ENCODE measurements at places on chromosomes 5 and 9. TPM values are rescaled to one million over a fixed set of nuclear protein-coding genes. Genes with fewer than 3 reads are reported as not detected.

Gene PCDHB16
- 0.46 TPM for total RNA-seq

Gene SYNPO
- total RNA-seq: 8.4 TPM

DNA sequence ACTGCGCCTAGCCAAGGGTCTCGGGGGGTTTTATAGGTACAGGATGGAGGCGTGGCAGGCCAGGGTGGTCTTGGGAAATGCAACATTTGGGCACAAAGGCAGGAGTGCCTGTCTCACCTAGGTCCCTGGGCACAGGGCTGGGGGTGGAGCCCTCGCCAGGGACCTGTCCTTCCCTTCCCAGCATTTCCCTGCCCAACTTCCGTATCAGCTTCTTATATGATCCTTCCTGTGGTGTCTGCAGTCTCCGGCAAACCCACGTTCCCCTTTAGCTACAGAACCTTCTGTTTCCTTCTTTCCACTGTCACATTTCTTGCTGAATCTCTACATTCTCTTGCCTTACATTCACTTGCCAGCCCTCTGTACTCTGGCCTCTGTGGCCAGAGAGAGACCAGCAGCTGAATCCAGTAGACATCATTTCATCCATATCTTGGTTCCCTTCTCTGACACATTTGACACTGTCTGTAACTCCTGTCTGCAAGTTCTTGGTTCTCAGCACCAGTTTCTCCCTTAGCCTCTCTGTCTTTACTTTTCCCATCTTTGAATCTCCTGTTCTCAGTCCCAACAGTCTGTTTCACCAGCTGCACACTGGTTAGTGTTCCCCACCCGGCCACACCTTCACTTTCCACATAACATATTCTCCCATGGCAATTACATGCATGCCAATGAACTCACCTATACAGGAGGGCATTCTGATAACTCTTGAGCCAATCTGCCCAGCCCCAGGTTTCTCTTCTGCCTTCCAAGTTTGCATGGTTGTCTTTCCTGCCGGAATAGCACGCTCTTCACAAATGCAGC lies 134.7 kb upstream of the ZNF608 start:
- H3K4me3 ChIP-seq: no peak overlapping the region
- H3K4me1 ChIP-seq: no peaks in the 10 kb centered on the region
- no peaks in the 10 kb centered on the region for H3K36me3 ChIP-seq
- H3K27me3 ChIP-seq: no peaks in the 10 kb centered on the region
- no peak for DNase-seq

GRCh38 chr5:67047160-67047559 lies 149.4 kb downstream of the CD180 start:
- H3K4me1 ChIP-seq: peaks cover 6% of the 10 kb centered on the region
- no peak overlapping the region for H3K4me3 ChIP-seq
- no peaks in the 10 kb centered on the region for H3K36me3 ChIP-seq
- no peak for DNase-seq

GRCh38 chr9:89005323-89005722 lies 14.1 kb downstream of the S1PR3 start:
- no peaks in the 10 kb centered on the region for H3K27me3 ChIP-seq
- H3K4me1 ChIP-seq: no peaks in the 10 kb centered on the region
- no peaks in the 10 kb centered on the region for H3K36me3 ChIP-seq
- H3K27ac ChIP-seq: no peak overlapping the region
- DNase-seq: no peak

All from PC-3 (cell line).